ENCODE measurements at places on chromosomes 1 and 21.

DNA sequence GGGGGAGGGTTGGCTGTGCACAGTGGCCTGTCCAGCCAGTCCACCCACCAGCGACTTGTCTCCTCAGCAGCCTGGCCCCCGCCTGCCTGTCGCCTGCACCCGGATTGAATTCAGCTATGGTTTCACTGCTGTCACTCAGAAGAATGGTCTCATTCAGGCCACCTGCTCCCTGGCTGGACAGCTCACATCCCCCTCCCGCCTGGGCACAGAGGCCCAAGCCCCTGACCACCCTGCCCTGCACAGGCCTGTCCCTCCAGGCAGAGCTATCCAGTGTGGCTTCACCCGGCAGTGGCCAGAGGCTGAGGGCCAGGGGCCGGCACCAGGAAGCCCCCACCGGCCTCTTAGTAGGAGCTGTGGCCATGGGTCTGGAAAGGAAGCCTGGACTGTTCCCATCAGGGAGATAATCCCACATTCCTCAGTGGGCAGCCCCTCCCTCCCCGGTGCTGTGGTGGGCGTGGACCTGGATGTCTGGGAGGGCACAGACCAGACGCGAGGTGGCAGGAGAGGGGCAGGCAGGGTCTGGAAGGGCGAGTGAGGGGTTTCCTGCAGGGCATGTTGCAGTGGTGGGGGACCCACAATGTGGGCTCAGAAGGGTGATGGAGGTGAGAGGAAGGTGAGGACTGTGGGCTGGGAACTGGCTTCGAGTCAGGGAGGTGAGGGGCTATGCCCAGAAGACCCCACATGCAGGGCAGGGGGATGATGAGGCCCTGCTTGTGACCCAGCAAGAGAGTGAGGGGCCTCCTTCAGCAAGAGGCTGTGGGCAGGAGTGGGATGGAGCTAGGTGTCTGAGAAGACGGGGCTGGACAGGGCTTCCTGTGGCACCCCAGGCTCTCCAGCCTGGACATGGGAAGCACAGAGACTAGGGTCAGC lies 30.4 kb downstream of the WNT9A start:
- no peak for DNase-seq

DNA sequence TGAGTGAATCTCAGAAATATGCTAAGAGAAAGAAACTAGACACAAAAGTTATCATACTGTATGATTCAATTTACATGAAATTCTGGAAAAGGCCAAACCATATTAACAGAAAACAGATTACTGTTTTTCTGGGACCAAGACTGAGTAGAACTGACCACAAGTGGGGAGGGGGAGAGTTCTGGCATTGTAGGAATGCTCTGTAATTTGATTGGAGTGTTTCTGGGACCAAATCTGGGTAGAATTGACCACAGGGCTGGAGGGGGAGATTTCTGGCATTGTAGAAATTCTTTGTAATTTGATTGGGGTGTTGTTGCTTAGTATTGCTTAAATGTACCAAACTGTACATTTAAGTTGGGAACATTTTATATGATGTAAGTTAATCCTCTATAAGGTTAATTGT lies 3.4 kb upstream of the OR10K1 start:
- no peak for DNase-seq

- no peak for DNase-seq
Observed at GRCh38 chr1:6004412-6005123, 12.3 kb upstream of the NPHP4 start.

GRCh38 chr1:207396168-207396746 lies 57.9 kb upstream of the CR2 start:
- DNase-seq: no peak

- DNase-seq: no peak
Observed at GRCh38 chr21:35428489-35428888, 379.4 kb upstream of the RUNX1 start.

DNA sequence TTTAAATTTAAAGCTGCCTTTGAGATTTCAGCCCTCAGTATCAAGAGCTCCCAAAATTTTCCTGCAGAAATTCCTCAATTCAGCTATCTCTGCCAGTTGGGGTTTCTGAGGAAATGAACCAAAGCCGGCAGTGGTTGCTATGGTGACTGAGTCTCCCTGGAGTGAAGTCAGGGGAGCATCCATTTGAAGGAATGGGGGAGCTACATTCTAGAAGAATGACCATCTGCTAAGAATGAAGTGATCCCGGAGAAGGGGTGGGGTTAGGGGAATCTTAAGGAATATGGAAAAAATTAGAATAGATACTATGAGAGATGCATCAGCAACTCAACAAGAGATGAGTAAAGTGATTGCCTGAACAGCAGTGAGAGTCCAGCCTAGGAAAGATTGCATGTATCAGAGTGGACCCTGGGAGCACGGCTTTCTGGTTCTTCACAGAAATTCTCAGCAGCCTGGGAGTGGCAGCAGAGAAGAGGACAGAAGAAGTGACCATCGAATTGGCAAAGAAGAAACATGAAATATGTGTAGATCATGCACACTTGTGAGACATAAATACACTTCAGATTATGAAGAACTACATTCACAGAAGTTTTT lies 94.7 kb downstream of the CHD1L start:
- peak; percentile 87 for DNase-seq

DNA sequence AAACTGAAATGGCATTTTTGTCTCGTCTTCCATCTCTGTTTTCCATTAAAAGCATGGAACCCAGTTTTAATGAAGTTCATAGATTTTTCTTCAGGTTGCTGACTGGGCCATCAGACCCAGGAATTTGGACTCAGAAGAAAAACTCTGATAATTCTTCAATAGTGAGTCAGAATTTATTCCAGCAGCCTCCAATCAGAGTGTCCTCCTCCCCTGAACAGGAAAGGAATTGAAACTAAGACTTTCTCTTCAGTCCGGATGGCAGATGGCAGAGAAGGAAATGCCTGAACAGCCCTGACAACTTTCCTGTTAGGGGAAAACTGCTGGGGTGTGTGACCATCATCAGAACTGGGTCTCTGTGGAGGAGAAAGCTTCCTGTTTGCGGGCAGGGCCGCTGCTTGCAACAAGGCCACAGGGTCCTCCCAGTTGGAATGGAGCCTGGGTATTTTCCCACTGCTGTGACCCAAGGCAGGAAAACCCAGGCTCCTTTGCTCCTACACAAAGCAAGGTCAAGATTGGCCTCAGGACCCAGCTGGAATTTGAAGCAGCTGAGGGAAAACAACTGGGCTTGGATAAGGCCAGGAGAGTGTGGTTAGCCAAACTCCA lies 20.7 kb downstream of the CD34 start:
- DNase-seq: no peak

GRCh38 chr1:177977141-177977540 lies 7.3 kb upstream of the SEC16B start:
- DNase-seq: no peak

GRCh38 chr1:235507623-235508022 lies 3.4 kb upstream of the B3GALNT2 start:
- DNase-seq: no peak

- no peak for DNase-seq
Observed at GRCh38 chr1:205751036-205751651, 1.2 kb upstream of the NUCKS1 start.

DNA sequence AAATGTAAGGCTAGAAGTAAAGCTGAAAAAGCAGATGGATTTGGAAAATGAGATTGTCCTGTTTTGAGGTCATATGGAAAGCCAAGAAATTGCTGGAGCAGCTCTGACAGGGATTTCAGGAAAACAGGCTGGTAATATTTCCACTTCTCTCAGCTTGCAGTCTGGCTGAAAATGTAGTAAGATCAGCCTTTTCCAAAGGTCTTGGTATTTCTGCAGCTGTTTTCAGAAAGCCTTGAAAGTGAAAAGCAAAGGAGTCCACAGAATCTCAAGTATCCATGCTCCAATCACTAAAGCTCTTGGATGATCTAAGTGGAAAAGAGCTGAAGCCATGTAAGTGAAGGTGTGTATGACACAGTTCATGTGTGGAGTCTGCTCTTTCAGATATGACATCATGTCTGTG lies 41.6 kb upstream of the APOBEC4 start:
- no peak for DNase-seq

GRCh38 chr1:90402893-90403849 lies 313.9 kb downstream of the BARHL2 start:
- DNase-seq: peak; percentile 76

DNA sequence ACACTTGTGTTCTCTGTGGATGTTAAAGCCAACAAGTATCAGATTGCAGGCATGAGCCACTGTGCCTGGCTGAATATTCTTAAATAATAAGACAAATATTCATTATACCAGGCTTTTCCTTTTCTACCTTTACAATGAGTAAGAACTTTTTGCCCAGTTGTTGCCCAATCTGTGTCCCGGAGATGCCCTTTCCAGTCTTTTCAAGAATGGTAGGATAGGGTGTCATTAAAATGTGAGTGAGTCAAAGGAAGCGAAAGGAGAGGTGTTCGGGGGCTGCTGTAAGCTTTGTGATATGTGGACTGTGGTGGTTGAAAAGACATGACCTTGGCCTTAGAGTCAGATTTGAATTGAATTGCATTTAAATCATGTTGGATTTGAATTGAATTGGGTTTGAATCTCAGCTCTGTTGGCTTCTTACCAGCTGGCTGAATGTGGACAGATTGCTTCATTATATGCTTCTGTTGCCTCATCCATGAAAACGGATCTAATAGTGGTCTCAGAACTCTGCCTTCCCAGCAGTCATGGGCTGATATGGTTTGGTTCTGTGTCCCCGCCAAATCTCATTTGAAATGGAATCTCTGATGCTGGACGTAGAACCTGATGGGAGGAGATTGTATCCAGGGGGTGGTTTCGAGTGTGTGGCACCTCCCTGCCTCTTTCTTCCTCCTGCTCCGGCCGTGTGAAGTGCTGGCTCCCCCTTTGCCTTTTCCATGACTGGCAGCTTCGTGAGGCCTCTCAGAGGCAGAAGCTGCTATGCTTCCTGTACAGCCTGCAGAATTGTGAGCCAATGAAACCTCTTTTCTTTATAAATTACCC lies 22.7 kb upstream of the AADACL3 start:
- DNase-seq: no peak

GRCh38 chr1:150960646-150961045 lies 14.0 kb downstream of the CERS2 start:
- no peak for DNase-seq

DNA sequence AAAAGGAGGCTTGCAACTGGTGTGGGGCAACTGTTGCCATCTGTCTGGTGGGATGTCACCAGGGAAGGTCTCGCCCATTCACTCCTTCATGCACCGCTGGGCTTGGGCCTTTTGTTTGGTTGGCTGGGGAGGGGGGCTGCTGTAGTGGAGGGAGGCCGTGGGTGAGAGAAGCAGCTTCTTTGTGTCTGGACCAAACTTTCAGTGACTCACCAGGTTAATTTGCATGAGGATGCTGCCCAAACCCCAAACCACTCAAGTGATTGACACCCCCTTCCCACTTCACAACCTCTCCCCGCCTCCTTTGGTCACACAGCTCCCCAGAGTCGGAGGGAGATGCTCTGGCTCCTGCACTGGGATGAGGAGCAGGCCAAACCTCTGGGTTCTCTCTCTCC lies 19.7 kb downstream of the BTG2 start:
- DNase-seq: no peak

DNA sequence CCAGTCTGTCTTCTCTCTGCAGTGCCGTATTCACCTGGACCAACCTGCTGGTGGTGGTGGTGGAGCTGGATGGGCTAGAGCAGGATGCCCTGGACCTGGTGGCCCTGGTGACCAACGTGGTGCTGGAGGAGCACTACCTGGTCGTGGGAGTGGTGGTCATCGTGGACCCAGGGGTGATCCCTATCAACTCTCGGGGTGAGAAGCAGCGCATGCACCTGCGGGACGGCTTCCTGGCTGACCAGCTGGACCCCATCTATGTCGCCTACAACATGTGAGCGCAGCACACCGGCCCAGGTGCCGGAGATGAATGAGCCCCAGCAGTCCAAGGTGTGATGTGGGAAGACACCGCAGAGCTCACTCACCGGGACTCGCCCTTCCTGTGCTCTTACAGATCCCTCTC lies 37.5 kb downstream of the S100B start:
- no peak for DNase-seq

DNA sequence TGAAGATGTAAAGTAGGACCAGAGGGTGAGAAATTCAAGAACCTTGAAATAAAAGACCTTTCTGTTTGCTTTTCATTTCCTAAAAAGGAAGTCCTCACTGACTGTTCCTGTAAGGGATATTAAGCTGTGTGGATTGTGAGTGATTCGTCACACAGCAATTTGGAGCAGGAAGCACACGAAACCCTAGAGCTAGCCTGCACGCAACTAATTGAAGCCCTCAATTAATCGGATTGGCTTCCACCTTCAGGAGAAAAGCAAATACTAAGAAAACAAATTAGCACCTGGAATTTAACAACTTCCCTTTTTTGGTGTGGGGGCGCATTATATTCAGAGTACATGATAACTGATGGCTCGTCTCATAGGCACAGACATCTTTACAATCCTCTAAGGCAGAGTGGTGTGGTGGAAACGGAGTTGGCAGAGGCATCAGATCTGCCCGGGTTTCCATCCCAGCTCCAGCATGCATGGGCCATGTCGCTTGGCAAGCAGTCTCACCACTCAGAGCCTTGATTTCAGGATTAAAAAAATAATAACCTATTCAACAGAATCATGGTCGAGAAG lies 95.2 kb downstream of the KCNJ15 start:
- DNase-seq: peak; percentile 63

- no peak for DNase-seq
Observed at GRCh38 chr1:186864296-186864695, 35.5 kb downstream of the PLA2G4A start.

DNA sequence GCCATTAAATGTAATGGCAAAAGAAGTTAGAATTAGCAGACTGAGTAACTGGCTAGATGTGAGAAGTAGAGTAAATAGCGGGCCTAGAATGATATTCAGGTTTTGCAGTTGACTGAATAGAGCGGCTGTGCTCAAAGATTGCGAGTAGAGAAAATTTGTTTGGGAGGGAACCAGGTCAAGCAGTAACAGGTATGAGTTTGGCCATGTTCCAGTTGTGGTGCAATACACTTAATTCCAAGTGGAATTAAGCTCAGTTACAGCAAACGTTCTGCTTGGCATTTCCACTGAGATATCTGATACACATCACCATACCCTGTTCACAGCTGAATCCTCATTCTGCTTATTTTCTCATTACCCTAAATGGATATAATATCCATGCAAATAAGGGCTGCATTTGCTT lies 1382.9 kb downstream of the MRPL39 start:
- no peak for DNase-seq

- no peak for DNase-seq
Observed at GRCh38 chr21:16312321-16312720, 582.5 kb downstream of the USP25 start.

DNA sequence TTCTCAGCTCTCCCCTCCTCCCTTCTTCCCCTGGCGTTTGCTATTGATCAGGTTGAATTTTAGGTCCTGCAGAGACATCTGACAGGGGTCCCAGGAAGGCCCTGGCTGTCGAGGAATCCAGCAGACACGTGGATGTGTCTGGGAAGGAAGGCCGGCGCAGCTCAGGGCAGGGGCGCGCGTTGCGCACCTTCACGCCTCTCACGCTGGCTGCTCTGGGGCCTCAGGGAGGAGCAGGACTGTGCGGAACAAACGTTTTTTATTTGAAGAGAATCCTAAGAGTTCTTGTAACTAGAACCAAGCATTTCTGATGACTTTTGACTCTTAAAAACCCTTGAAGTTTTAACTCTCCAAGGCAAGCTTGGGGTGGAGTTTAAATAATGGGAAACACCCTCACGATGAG lies 54.2 kb downstream of the SLC37A1 start:
- DNase-seq: no peak
